NCI-H1092 (cell line): ENCODE measurements at places on chromosomes 3 and 15.

GRCh38 chr15:33358306-33358705 lies 47.5 kb downstream of the RYR3 start:
- DNase-seq = no peak

GRCh38 chr3:39707314-39707909 lies 102.0 kb upstream of the MYRIP start:
- no peak for DNase-seq

DNA sequence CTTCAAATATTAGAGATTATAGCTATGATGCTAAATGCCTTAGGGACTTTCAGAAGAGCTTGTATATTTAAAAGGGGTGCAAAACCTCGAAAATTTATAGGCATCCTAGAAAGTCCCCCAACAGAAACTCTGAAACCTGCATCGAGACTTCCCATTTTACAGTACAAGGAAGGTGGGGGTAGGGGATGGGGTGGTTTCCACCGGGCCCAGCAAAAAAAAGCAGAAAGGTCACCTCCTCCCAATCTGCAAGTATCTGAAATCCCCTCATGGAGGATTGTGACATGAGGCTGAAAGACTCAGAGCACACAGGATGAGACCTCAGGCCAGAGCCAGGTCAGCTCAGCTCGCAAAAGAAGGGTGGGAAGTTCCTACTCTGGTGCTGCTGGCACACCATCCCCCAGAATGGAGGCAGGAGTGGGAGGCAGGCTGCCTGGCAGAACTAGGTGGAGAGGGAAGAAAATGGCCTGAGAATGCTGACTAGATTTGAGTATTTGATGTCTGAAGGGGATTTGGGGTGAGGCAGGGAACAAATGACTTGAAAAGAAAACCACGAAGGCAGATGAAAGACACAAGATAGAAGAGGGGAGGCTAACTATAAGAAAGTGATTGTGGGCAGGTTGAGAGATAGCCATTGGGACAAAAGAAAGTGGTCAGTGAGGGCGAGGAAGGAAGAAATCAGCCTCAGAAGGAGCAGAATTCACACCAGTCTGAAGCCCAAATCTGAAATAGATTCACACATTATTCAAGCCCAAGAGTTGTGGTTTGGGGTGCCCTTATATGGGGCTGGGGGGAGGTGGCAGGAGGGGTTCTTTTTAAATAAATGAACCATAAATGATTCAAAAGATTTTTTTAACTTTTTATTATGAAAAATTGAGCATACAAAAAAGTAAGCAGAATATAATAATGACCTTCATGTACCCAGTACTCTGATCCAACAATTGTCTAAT lies 22.5 kb upstream of the TSC22D2 start:
- DNase-seq = no peak

GRCh38 chr15:68594533-68595259 lies 15.9 kb downstream of the CORO2B start:
- no peak for DNase-seq

DNA sequence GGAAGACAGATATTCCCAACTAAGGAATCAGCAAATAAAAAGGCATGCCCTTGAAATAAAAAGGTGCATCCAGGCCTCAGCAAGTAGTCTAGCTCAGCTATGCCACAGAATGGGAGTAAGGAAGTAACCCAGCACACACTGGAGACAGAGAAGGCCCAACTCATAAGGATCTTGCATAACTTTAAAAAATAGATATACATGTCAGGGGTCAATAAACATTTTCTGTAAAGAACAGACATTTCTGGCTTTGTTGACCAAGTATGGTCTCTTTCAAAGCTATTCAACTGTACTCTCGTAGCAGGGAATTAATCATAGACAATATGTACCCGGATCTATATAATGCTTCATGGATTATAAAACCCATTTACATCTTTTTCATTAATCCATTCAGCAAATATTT lies 449.3 kb downstream of the TAFA4 start:
- DNase-seq = no peak

GRCh38 chr3:133152056-133152455 lies 113.9 kb downstream of the TMEM108 start:
- DNase-seq = peak; percentile 56

DNA sequence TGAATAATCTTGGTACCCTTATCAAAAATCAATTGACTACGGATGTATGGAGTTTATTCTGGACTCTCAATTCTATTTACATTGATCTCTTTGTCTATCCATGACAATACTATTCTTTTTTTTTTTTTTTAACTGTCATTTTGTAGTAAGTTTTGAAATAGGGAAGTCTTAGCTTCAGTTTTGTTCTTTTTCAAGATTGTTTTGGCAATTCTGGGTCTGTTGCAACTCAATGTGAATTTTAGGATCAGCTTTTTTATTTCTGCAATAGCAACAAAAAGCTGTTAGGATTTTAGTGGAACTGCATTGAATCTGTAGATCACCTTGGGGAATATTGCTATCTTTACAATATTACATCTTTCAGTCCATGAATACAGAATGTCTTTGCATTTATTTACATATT lies 21.4 kb downstream of the BTLA start:
- no peak for DNase-seq

DNA sequence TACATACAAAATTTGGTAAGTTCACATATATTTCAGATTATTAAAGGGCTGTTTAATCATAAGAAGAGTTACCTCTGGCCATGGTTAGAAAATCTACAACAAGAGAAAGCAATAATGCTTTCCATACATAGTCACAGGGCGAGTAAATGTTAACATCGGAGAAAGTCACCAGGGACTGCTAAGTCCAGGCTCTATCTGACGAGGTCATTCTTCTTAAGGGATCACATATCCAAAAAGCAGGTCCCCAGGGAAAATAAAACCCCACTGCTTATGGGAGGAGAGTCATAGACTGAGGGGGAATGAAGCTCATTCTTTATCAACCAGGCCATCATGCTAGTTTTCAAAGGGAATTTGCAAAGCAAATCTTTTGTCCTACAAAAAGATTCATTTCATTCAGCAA lies 3.1 kb downstream of the PCYT1A start:
- DNase-seq = no peak

- peak; percentile 26 for DNase-seq
These were observed 255.7 kb downstream of the MBNL1 start for GRCh38 chr3:152524198-152525140.

DNA sequence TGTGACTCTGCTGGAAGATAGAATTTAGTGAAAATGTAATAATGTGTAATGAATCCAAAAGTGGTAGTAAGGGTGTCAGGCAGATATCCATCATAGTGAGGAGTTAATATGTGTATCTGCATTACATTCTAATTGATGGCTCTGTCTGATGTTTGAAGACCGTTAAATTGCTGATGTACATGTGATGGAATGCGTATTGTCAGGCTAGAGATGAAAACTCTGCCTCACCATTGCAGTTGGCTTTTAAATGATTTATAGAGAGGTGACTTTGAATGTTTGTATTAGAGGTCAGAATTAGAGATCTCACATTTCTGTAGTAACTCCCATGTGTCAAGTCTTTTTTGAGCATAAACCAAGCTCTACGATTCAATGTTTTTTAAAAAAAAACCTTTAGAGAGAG lies 234.6 kb downstream of the NAALADL2 start:
- DNase-seq = no peak

DNA sequence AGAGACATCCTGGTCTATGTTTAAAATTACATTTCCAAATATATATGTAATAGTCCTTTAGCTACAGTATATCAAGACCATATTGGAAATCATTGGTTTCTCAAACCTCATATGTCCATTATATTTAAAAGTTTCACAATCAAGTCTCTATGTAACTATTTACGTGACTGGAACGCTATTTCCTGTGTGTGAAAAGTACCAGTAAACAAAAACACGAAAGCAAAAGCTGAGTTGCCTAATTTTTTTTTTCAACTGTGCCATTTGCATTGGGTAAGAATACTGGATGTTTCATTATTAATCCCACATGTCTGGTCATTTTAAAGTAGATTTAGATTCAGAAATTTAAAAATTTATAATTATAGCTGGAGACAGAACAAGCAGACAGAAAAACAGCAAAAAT lies 381.4 kb downstream of the TBC1D5 start:
- no peak for DNase-seq

DNA sequence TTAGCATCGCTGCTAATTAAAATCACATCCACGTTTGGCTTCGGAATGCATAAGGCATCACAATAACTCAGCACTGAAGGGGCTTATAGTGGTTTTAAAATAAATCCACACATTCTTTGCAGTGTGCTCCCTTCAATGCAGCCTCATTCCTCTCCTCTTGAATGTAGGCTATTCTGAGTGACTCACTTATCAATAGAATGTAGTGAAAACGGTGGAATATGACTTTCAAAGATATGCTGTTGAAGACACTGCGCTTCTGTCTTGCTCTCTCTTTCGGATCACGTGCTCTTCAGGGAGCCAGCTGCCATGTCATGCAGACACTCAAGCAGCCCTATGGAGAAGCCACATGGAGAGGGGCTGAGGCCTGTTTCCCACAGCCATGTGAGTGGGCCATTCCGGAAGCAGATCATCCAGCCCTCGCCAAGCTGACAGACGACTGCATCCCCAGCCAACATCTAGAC lies 87.4 kb downstream of the CRYGS start:
- no peak for DNase-seq

DNA sequence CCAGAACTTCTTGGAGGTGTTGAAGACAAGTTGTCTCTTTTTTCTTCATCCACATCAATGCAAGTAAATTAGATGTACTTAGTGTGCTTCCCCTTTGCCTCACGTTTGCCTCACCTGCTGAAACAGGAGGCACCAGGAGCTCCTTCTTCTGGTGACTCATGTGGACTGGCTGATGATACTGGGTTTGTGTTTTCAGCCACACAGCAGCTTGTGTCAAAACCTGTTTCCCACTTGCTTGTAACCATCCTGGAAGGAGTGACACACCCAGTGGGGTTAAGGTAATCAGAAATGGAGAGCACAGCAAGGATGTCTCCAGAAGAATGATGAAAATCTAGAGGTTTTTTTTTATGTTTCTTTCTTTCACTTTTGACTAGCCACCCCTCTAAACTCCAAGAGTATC lies 143.3 kb upstream of the RBMS3 start:
- DNase-seq = no peak

DNA sequence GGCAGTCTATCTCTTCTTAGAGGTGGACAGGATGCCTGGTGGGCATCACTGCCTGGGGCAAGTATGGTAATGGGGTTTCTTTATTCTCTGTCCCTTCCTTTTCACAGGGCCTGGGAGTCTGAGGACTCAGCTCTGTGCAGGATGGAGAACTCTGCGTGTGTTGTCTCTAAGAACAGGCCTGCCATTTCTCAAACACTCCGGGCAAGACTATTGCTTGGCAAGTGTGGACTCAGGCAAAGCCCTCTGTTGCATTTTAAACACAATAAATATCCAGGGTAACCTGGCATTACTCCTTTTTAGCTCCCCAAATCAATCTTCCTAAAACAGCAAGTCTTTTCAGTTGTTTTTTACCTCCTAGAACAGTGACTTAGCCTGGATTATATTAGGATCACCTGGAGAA lies 185.1 kb upstream of the ROPN1 start:
- no peak for DNase-seq

GRCh38 chr3:48440590-48440958 lies 517 bp downstream of the TMA7 start:
- DNase-seq = no peak

DNA sequence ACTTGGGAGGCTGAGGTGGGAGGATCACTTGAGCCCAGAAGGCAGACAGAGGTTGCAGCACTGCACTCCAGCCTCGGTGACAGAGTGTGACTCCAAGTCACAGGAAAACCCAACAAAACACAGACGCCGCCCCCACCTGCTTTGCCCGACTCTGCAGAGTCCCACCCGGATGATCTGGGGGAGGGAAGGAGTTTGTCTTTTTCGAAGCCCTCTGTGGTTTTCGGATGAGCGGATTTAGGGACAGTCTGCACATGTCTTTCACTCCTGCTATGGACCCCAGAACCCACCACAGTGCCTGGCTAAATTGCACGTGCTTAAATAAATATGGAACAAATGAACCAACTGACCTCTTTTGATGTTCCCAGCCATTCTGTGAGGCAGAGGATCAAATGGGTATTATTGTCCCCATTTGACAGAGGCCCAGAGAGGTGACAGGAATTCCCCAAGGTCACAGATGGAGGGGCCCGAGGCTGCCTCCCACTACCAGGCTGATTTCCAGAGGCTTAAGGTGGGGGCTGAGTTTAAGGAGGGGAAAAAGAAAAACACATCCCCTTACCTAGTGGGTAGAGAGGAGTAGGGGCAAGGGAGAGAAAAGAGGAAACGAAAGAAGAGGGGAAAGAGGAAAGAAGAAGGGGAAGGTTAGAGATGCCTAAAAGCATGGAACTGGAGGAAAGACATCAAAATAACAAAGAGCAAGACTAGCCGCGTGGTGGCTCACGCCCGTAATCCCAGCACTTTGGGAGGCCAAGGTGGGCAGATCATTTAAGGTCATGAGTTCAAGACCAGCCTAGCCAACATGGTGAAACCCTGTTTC lies 59.4 kb upstream of the TFRC start:
- DNase-seq = no peak

- no peak for DNase-seq
These were observed 31.3 kb downstream of the TFRC start for GRCh38 chr3:196050597-196050996.

DNA sequence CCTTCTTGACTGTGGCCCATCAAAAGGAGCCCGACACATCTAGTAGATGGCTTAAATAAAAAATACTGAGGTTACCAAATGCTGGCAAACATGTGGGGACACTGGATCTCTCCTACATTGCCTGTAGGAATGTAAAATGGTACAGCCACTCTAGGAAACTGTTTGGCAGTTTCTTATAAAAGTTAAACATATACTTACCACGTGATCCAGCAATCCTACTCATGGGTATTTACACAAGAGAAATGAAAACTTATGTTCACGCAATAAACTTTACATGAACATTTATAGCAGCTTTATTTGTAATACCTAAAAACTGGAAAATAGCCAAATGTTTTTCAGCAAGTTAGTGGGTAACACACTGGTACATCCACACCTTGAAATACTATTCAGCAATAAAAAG lies 9.1 kb downstream of the ZBTB38 start:
- no peak for DNase-seq

DNA sequence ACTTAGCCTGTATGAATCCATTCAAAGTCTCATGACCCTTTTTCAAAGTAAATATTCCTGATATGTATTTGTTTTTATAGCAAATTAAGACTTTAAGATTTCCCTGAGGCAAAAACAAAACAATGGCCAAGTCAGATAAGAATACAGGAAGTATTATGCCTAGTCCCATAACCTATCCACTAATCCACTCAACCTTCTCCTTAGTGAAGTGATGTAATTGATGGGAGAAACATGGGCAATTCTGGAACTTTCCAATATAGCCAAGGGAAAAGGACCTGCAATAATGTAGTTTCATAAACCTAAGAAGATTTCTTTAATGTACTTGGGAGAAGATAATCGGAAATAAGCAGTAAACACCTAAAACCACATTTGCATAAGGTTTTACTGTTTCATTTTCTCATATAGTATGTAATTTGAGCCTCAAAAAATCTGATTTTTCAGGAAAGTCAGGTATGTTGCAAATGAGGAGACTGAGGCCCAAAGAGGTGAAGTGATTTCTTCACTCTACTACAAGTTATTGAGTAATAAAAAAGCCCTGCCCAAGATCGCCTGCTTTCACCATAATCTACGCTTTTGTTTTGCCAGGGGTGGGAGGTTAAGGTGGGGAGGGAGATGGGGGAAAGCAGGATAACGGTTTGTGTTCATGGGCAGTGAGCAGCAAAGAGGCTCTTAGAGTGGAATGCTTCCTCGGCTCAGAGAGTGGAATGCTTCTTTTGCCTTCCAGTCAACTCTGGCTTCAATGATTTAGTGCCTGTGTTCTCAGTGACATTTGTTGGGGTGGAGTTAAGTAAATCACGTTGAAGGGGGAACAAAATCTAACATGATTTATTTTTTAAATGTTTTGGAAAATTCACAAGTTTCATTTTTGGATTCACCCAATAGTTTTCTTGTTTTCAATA lies 95.0 kb upstream of the FNDC3B start:
- DNase-seq = no peak
